ENCODE measurements at places on chromosomes 4 and X.

DNA sequence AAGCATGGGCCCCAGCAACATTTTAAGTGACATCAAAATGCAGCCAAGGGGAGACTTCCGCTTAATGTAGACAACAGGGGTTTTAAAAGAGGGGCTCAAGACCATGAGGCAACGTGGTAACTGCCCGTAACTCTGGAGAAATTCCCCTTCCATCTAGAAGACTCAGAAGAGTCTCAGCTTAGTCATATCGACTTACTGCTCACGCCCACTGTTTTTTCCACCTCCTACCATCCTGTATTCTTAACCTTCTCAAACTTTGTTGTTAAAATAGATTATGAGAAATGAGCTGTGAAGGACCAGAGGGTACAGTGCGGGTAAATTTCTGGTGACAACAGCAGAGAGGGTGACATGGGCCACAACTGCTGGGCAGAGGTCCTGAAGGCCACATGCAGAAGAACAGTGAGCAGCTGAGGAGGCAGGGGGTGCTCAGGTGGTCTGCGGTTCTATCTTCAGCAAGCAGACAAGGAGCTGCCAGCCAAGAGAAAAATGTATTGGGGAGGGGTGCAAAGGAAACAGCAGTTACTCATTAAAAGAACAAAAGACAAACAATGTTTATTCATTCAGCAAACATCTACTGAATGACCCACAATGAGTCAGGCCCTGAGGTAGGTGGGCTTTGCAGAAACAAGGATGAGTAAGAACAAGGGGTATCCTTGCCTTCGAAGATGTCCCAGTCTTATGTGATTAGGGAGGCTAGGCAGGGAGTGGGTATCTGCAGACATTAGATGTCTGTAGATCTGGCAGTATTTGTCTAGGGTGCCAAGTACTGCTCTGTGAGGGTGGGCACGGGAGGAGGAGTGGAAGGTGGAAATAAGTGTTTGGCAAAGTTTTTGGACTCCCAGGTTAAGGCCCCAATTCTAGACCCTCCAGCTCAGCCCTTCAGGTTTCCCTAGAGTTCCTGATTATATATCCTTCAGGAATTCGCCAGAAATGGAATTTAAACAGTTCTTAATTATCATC, 175.3 kb downstream of the TSPAN5 start:
- DNase-seq = no peak

DNA sequence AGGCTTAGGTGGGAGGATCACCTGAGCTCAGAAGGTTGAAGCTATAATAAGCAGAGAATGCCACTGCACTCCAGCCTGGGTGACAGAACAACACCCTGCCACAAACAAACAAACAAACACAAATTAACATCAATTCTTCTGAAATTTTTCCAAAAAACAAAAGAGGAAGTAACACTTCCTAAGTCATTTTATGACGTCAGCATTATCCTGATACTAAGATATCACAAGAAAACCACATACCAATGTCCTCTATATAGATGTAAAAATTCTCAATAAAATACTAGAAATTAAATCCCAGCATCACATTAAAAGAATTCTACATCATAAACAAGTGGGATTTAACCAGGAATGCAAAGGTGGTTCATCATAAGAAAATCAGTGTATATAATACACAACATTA, 64.4 kb upstream of the STK26 start:
- no peak for DNase-seq

DNA sequence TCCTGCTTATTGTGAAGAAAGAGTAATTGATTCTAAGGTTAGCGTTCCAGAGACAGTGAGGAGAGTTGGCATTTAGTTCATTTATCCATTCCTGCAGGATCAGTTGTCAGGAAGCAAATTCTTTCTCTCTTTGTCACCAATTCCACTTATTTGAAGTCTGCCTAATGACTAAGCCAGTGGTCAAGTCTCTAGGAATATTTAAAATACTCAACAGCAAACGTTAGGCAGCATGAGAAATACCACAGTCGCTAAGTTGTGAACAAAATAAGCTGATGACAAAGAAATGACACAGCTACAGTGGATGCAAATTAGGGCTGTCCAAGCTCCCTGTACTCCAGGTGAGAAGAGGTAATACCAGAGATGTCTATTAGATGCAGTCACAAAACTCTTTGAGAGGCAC, 6.6 kb upstream of the MAGEB17 start:
- DNase-seq = no peak

GRCh38 chr4:15912961-15913630, 25.4 kb downstream of the FGFBP1 start:
- no peak for DNase-seq

DNA sequence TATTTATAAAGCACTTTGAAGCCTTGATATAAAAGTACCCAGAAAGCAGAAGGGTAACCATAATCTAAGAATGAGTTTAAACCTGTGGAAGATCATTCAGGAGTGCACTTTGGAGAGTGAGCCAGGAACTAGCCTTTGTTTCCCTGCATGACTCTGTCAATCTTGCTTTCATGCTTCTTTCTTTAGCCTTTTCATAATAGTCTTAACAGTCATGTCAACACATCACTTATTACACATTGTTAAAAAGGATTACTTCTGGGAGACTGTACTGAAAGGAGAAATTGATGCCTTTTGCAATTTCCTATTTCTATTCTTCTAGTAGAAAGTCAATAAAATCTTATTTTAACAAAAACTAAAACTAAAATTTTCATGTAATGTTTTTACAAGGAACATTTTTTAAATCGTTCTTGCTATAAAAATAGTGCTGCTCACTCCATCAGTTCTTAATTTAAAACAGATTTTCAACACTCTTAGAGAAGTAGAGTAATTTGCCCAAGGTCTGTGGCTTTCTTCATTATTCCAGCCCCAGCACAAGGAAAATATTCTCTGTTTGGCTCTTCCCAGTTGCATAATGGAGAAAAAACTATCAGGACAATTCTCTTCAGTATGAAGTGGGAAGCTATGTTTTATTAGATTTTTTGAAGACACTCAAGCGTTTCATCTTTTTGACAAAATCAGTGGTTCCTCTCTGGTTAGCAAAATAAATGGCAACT, 35.4 kb upstream of the SPP1 start:
- DNase-seq = no peak

- no peak for DNase-seq
These were observed 32.3 kb downstream of the C4orf54 start for GRCh38 chr4:99625369-99625768.

- no peak for DNase-seq
These were observed 37.6 kb downstream of the PHKA1 start for GRCh38 chrX:72676465-72676864.

DNA sequence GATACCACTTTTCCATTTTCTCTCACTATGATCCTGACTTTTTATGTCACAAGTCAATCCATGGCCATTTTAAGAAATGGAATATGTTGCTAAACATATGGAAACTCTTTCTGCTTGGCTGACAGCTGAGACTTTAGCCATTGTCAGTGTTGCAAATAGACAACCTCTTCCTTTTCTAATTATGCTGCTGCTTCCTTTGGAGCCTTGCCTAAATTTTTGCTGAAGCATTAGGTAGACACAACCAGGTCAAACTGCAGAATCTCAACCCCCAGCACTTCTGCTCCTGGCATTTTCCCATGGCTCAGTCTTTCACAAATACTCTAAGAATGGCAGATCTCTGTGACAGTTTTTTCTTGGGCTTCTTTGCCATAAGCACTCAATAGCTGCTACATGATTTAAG, 543.3 kb downstream of the GRID2 start:
- no peak for DNase-seq

DNA sequence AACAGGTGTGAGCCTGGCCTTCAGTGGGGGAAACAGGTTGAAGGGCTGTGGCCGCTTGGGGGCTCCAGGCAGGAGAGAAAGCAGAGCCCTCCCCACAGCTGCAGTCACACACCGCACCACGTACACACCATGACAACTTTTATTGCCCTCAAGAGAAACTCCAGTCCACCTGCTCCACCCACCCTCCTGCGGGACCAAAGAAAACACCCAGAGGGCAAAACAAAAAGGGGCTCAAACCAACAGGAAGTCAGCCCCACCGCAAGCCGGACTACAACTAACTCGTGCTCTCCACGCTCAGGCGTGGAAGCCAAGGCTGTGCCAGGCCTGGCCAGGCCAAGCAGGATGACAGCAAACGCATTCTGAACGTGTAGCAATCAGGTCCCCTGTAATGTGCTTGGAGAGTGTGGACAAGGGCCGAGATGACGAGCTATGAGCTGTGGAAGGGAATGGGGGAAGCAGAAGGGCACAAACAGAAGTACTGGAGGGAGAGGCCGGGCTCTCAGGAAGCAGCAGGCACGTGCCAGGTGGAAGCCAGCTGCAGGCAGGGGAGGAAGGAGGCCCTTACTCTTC, 12.7 kb downstream of the SLC6A8 start:
- no peak for DNase-seq

DNA sequence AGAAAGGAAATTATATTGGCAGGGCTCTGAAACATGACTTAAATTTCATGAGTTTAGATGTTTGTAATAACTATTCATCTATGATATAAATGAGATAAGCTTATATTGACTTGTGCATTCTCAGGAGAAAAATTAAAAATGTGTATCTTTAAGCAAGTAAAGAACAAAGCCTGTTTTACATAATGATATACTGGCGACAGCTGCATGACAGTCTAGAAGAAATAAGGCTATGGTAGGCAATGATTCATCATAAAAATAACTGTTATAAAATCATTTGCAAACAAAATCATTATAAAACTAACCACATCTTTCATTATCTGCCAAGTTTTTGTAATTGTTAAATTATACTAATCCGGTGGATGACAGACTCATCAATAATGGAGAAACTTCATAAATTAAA, 188.1 kb downstream of the ADAM29 start:
- DNase-seq = no peak

DNA sequence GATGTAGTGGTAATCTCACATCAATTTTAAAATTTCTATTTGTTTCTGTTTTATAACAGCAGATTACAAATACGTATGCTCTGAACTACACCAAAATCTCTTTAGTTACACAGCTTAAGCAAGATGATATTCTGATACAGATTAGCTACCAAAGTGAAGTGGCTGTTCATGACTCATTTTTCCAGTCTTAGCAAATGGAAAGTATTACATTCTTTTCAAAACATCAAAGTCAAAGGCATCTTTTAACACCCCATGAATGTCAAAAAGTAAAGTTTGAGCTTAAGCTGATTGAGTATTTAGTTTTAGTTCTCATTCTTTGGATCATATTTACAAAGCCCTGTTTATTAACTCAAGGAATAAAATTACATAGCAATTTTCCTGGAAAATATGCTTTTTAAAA, 6.6 kb upstream of the HPGDS start:
- DNase-seq = no peak

DNA sequence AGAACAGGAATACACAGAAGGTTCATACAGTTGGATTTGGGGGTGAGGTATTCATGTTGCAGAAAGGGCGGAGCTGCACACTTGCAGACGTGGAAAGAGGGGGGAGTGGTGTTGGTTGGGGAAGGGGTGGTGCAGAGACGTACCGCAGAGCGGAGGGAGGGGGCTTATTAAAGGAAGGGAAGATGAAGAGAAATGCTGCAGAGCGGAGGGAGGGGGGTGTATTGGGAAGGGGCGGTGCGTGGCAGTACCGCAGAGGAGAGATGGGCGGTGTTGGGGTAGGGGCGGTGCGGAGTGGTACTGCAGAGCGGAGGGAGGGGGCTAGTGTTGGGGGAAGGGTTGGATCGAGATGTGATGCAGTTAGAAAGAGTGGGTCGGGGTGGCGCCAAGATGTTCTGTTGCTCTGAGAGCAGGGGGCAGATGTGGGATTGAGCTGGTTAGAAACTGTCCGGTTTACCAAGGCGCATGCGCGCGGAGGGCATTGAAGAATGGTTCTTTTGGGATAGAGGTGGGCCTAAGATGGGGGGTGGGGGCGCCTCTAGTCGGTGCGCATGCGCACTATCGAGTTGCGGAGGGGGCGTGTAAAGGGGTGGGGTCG, 900 bp downstream of the TRO start:
- DNase-seq = no peak

GRCh38 chrX:95505721-95506120, 1178.9 kb upstream of the DIAPH2 start:
- DNase-seq = no peak

DNA sequence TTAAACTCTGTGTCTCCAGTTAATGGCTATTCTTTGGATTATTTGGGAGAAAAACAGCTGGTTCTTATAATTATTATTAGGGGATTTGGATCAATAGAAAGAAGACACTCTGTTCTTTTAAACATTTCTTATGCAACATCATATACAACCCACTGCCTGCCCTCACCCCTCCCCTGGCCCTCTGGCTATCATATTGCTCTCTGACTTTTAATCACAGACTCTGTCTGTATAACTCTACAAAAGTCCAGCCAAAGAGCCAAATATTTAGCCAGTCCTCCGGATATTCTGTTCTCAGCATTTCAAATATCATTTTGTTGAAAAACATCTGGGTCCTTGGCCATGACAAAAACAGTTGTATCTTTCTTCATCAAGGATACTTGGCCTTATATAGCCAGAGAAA, 19.0 kb upstream of the PACRGL start:
- no peak for DNase-seq

DNA sequence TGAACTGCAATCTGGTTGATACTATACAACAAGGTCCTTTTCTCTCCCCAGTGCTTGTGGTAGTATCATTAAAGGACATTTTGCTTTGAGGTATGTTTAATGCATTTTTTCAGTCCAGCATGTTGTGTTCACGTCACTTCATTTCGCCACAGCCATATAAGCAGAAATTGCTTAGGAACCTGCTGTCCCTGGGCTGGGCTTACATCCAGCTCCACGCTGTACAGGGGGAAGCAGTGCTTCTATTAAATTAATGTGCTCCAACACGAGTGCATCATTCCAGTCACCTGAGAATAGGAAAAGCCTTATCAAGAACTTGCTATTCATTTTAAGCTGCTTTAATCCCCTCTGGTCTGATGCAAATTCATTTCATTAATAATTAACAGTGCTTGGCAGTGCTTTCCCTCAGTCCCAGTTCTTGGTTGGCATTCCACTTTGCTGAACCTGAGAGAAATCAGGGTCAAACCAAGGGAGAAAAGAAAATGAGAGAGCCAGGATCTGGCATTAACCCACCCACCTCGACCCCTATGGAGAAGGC, 47.4 kb upstream of the PTCHD1 start:
- no peak for DNase-seq

- DNase-seq = peak; percentile 37
These were observed 527.2 kb upstream of the PRKX start for GRCh38 chrX:4240541-4241194.

DNA sequence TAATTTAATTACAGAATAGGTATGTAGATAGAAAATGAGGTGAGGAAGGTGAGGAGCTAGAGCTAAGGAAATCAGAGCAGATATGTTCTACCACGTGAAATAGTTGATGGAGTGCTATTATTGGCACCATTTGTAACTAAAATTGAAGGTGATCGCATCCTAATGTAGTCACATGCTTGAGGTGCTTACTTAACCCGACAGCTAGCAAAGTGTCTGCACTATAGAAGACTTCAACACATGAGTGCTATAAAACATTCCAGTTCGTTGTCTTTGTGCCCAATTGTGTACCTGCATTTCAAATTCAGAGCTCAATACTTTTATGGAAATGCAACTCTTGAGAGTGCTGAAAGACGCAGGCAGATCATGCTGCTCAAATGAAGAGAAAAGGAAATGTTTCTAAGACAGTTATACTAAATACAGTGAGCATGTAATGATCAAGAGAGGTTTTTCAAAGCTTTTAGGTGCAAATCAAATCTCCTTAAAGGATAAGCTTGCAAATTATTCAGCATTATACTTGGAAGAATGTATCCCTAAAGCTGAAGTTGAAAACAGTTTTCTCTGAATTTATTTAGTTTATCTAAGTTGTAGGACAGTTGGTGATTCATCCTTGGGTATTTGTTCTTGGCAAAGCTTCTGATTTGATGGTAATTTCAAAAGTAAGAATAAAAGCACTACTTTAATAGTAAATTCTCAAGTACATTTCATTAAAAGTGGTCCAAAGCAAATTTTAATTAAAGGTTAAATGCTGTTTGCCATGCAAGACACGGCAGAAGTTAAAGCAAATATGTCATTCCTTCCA, 223.9 kb upstream of the EPHA5 start:
- no peak for DNase-seq

All from NB4 (cell line).